Central memory CD8-positive, alpha-beta T cell (primary cell): ENCODE measurements at places on chromosomes 4 and X.

DNA sequence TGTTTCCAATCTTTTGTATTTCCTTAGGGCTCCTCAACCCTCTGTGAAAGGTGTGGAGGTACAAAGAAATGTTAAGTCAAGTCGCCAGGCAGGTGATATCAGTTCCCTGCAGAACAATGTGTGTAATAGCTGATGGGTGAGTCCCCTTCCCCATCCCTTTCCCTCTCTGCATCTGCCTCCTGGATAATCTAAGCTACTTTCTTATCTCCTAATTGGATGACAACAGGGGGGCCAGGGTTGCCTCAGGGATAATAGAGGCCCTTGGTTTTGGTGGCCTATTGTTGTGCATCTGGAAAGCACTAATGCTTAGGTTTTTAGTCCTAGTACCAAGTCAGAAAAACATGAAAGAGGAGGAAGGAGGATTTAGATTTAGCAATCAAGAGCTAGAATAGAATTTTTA lies 29.1 kb downstream of the MAGED1 start:
- DNase-seq: no peak

DNA sequence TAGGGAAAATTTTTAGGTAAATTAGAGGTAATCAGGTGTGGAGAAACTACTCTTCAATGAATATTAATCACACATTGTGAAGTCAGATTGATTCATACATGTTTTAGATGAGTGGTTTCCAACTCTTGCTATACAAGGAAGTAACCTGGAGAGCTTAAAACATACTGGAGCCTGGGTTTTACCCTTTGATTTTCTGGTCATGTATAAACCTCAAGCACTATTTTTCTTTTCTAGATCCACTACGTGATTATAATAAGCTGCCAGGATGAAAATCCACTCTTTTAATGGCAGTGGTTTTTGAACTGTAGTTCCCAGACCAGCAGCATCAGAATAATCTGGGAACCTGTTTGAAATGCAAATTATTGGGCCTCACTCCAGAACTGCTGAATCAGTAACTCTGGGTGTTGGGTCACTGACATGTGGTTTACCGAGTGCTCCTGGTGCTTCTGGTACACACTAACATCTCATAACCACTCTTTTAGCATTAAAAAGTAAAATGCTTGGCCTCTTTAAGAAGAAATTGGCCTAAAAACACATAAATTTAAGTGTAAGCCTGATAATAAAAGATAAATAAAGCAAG lies 63.4 kb downstream of the DCAF12L1 start:
- no peak for DNase-seq

DNA sequence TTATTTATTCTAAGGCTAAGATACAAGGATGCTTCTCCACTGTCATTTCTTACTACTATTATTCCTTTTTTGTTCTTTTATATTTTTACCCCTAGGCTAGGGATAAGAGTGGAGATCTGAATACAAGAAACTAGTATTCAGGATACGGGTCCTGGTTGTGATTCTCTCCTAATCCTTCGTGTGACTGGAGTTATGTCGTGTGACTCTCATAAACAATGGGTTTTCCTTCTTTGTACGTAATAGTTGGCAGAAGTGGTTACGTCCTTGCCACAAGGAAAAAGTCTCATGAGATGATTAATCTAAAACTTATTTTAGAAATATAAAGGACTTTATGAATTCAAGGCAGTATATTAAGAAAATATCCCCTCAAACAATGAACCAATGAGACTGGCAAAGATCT lies 497.2 kb upstream of the FAM241A start:
- no peak for DNase-seq

- DNase-seq: no peak
Measured at GRCh38 chr4:138977524-138977923, 38.1 kb upstream of the NOCT start.

DNA sequence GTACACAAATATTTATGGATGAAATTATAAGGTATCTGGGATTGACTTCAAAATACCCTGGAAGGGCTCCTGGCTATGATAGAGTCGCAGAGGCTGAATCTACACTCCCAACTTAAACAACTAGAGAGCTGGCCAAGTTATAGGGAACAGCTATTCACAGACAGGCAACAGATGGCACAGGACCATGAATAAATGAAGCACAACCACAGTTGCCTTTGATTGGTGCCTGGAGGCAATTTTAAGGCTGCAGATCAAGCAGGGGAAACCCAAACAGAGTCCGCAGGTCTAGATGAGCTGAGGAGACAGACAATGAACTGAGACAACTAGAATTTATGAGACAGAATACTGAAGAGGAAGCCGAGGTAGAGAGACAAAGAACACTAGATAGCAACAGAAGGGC lies 155.9 kb downstream of the EVC2 start:
- no peak for DNase-seq

DNA sequence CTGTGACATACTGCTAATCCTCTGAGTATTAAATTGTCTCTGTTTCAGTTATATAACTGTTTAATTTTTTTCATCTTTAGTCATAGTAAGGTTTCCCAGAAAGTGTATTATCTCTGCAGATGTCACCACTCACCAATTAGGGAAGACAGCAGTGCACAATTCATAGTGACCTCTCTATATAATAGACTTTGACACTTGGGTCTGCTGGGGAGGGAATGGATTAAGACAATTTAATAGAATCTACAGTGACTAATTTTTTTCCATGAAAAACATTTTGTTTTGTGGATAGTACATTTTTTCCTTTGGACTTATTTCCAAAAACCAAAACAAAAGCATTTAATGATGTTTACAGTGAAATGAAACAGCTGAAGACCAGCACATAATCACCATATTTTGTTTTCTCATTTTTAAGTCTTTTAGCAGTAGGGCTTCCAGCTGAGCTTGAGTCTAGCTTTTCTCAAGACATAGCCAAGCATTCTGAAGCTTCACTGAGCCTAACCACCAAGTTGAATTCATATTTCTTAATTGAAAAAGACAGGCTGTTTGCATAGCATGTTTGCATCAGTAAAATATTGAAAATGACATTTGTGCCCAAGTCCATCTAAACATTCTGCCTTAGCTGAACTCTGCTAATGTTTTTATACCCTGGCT lies 69.5 kb downstream of the PCDH19 start:
- no peak for DNase-seq
